ENCODE measurements at places on chromosomes 4 and X.

- DNase-seq: no peak
Measured at GRCh38 chr4:2941138-2942036, 21.8 kb downstream of the NOP14 start.

DNA sequence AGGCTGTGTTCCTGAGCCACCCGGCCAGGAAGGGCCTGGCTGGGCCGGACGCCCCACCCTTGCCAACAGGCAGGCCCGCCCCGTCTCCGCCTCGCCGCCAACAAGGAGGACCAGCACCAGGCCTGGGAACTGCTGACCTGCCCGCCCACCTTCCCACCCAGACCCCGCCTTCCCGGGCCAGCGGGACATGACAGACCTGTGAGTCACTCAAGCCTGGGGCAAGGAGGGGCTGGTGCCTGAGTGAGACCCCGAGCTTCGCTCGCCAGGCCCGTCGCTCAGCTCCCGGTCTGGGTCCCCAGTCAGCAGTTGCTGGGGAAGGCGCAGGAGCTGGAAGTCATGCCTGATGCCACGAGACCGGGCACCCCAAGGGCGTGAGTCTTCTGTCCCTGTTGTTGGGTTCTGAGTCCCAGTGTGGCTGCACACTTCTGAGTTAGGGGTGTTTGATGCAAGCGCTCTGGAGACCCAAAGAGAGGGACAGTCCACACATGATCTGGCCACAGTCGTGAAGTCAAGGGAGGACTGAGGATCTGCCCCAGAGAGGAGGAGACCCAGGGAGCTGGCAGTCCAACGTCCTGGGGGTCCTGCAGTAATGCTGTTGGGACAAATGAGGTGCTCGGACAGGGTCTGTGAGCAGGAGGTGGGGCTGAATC, at the start of gene DNASE1L1:
Gene DNASE1L1, minus strand, starts transcription at position 33 of the 650 bp plus-strand sequence. CDS start 3,686 bp downstream, outside the sequence.
- DNase-seq: no peak

DNA sequence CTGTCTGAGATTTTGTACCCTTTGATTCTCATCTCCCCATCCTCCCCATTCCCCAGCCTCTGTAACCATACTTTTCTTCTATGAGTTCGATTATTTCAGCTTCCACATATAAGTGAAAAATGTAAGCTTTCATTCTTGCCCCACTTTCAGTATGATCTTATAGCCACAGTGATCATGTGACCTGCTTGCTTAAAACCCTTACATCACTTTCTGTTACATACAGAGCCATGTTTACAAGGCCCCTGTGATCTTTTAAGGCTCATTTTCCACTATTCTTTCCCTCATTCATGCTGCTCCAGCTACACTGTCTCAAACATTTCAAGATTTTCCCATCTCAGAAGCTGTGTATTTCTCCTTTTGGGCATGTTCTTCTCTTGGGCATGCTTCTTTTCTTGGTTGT, 147.7 kb downstream of the DCK start:
- DNase-seq: no peak

- DNase-seq: no peak
Measured at GRCh38 chr4:10143171-10143570, 26.6 kb upstream of the WDR1 start.

- no peak for DNase-seq
Measured at GRCh38 chr4:183154701-183155391, 55.8 kb downstream of the WWC2 start.

GRCh38 chr4:123953566-123953965, 557.0 kb downstream of the SPRY1 start:
- no peak for DNase-seq
